ENCODE measurements at places on chromosomes 1 and 21. TPM values are rescaled to one million over a fixed set of nuclear protein-coding genes. Genes with fewer than 3 reads are reported as not detected.

The IFNLR1 gene
- 0.07 TPM for total RNA-seq

DNA sequence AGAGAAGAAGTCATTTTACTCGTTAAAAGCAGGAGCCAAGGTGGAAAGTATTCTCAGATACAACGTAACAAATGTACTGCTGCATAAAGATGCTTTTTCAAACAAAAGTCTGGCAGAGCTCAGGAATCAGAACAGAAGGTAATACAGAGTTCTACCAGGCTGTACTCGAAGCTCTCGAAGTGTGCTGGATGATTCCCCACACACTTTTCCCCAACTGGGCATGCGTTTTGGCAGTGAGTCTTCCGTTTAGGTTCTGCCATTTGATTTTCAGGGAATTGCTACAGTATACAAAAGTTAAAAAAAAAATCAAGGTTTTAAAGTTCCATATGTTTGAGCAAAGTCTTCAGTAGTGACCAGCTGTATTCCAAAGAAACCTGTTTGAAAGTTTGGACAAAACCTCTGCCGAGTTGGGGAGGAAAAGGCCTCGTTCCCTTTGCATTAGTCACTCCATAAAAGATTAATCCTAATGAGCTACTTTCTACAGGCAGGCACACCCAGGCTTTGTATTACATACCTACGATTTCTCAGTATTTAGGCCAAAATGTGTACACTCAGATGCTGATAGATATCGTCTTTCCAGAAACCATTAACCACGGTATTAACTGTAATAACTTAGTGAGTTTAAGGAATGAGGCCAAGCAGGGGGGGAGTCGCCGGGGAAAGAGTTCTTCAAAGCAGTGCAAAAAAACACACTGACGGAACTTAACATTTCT is 477.1 kb downstream of the LMO4 start:
- DNase-seq: no peak

GRCh38 chr21:28375708-28376385 is 616.8 kb downstream of the LTN1 start:
- DNase-seq: no peak

- DNase-seq: no peak
Measured at GRCh38 chr1:228768355-228769000, 33.2 kb downstream of the RHOU start.

GRCh38 chr1:65278376-65279069 is 30.8 kb upstream of the DNAJC6 start:
- DNase-seq: no peak

- DNase-seq: peak; percentile 35
Measured at GRCh38 chr1:155322571-155322952, 1.9 kb downstream of the RUSC1 start.

DNA sequence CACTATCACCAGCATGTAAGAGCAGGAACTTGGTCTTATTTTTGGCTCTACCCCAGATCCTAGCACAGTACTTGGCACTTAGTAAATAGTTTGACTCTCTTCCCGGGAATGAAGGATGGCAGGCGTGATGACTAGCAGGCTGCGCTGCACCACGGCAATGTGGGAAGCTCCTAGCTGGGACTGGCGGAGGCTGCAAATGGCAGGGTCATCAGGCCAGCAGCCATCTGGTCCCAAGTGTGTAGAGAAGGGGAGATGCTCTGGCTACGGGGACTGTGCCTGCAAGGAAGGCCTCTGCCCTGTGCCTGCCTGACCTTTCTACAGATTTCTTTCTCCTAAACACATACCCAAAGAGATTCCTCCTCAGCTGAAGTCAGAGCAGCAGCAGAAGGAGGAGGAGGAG is 95.0 kb downstream of the KCND3 start:
- DNase-seq: no peak

The LIPI gene
- not detected for total RNA-seq

DNA sequence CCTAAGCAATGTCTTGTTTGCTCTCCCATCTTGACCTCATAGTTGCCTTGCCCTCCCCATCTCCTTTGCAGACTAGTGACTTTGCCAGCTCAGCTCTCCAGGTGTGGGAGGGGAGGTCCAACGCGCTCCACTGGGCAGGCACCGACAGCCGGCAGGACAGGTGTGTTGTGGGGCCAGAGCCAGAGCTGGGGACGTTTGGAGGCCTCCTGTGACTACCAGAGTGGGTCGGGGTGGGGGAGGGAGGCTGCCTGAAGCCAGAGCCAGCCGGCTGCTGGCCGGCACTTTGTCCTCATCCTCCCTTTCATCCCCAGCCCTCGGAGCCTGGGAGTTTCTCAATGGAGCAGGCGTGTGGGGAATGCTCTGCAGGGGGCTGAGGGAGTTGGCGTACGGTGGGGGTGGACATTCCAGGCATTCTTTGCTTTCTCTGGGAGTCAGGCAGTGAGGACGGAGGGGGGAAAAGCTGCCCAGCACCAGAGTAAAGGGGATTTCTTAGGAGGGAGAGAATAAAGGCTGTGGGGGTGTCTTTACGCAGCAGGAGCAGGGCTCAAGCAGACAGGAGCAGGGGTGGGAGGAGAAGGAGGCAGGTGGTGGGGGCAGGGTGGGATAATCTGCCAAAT is 20.2 kb downstream of the NUAK2 start:
- no peak for DNase-seq

The GPR25 gene
- 2.1 TPM for total RNA-seq
